ENCODE measurements at places on chromosomes 1 and 21.

DNA sequence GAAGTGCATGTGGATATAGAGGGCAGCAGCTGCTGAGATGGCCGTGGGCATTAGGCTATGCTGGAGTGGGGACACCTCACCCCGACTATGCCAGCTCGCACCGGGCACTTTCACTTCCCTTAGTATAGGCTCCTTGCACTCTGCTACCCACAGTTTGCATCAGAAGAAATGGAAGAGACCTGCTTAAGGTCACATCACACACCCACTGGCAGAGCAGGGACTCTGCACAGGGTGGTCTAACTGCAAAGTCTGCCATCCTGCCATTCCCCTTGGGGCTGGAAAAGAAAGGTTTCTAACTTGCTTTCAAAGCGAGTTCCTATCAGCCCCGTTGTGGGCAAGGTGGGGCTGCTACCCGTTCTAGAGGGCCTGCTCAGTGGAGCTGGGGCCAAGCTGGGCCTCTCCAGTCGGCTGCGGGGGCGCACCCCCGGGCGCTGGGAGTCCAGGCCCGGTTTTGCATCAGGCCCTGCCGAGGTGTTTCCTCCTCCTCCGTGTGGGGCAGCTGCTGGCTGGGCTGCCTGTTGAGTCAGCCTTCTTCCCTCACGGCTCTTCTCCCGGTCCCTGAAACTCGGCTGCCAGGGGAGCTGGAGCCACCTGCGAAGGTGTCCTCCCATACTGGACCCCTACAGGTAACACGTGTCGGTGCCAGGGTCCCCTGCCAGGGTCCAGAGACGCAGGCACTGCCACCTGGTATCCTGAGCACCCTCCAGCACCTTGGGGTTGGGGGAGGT is at the start of gene SYTL1:
TSS of gene SYTL1 (plus strand) at position 498 of the 728 bp plus-strand sequence. CDS start 3,313 bp downstream, outside the sequence.
- peak; percentile 84 for DNase-seq

DNA sequence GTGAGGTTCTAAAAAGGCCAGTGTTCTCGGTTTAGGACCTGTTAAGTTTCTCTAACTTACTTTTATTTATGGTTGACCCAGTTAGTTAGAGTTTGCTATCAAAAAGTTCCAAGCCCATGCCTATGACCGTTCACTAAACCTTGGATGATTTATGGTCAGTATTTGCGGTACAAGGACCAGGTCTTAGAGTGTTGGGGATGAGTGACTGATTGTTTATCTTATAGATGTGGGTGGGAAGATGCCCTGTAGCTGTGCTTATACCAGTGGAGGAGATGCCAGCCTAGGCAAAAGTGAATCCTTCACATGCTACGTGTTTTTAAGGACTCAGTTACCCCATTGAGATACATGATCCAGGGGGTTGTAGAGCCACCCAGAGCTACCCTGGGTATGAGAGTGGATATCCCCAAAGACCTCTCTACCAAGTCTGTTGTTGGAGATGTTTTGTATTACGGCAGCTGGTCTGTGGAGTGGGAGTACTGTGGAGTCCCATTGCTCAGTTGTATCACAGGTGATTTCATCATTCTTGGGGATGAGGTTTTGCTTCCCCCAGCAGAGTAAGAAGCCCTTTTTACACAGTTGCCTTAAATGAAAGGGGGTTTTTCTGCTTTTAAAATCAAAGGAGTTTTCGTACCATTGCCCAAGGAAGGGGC is 2.1 kb downstream of the SLC22A15 start:
- DNase-seq: no peak

DNA sequence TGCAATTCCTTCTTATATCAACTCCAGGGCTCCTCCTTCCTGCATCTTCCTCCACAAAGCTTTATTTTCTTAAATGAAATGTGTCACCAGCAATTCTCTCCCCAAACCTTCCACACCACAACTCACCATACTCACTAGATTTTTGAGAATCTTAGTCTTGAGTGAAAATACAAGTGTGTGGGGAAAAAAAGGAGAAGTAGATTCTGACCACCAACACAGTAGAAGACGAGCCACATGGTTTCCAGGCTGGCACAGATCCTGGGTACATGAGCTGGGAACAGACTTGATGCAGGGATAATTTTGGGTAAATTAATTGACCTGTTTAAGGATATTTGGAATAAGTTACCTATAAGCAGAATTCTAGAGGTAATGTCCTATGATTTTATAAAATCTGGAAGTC is 72.8 kb upstream of the KCNJ15 start:
- DNase-seq: no peak

- DNase-seq: no peak
Measured at GRCh38 chr21:27502801-27503200, 535.9 kb upstream of the ADAMTS5 start.

DNA sequence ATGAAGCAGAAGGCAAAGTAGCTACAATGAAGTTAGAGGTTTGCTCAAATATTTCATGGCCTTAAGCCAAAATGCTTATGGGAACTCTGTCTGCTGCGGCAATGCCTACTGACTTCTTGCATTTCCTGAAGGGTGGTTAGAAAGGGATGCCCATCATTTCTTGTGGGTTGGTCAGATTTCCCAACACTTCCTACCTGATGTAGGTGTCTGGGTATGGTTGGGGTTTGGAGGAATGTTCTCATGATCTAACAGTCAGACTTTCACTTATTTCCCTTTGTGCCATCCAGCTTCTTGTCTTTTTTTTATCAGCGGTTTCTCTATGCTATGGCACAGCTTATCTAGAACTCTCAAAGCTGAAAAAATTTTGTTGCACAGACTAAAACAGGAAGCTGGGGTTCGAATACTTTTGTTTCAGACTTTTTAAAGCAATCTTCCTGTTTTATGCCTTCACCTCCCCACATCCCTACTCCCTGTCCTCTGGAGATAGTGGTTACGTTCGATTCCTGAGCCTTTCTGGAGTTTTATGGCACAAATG is 307.7 kb downstream of the USP25 start:
- no peak for DNase-seq

- DNase-seq: peak; percentile 2
Measured at GRCh38 chr1:162387226-162388082, 5.9 kb downstream of the C1orf226 start.

GRCh38 chr1:107993920-107994319 is 28.9 kb upstream of the VAV3 start:
- DNase-seq: no peak

- DNase-seq: no peak
Measured at GRCh38 chr1:197464044-197464443, 196.0 kb downstream of the CRB1 start.

- peak; percentile 60 for DNase-seq
Measured at GRCh38 chr1:154951901-154952657, 3.8 kb downstream of the PBXIP1 start.

DNA sequence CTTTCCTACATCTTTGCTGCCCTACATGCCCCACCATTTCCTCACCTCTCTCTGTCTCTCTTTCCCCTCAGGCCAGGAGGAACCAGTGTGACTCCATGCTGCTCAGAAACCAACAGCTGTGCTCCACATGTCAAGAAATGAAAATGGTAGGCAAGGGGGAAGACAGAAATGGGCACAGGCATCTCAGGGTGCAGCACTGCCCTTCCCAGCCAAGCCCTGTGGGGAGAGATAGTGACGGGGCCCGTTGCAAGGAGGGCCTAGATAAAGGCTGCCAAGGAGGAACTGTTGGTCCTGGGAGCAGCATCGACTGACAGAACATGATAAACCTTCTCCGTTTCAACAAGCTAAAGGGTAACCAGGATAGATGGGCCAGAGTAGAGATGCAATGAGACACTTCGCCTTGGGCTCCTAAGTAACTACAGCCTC is 12.5 kb upstream of the PIGC start:
- no peak for DNase-seq

- no peak for DNase-seq
Measured at GRCh38 chr1:178096421-178096820, 2.5 kb downstream of the RASAL2 start.
